ENCODE measurements at places on chromosomes 6 and 20. TPM values are rescaled to one million over a fixed set of nuclear protein-coding genes. Genes with fewer than 3 reads are reported as not detected.

- H3K4me3 ChIP-seq, result no peak overlapping the region
- H3K4me1 ChIP-seq, result no peaks in the 10 kb centered on the region
- no peaks in the 10 kb centered on the region for H3K36me3 ChIP-seq
- DNase-seq, result no peak
- H3K27ac ChIP-seq, result no peak overlapping the region
Measured at GRCh38 chr6:170199716-170200115, 91.2 kb downstream of the DLL1 start.

DNA sequence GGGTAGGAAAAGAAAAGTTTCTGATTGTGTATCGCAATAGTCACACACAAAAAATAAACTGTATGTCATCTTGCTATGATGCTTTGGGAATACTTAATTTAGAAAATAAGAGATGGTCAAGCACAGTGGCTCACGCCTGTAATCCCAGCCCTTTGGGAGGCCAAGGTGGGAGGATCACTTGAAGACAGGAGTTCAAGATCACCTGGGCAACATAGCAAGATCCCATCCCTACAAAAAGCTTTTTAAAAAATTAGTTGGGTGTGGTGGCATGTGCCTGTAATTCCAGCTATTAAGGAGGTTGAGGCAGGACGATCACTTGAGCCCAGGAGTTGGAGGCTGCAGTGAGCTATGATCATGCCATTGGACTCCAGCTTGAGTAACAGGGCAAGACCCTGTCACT lies 27.6 kb downstream of the MAP7 start:
- no peak overlapping the region for H3K27ac ChIP-seq
- DNase-seq, result no peak
- no peaks in the 10 kb centered on the region for H3K27me3 ChIP-seq
- no peaks in the 10 kb centered on the region for H3K36me3 ChIP-seq

GRCh38 chr6:134964451-134965203 lies 14.7 kb upstream of the ALDH8A1 start:
- peaks cover 58% of the 10 kb centered on the region for H3K36me3 ChIP-seq
- no peak for DNase-seq
- H3K4me1 ChIP-seq, result no peaks in the 10 kb centered on the region
- no peak overlapping the region for H3K4me3 ChIP-seq
- no peak overlapping the region for H3K27ac ChIP-seq

- H3K4me3 ChIP-seq, result no peak overlapping the region
- peaks cover 11% of the 10 kb centered on the region for H3K27me3 ChIP-seq
- DNase-seq, result no peak
- H3K27ac ChIP-seq, result no peak overlapping the region
- no peaks in the 10 kb centered on the region for H3K36me3 ChIP-seq
- peaks cover 15% of the 10 kb centered on the region for H3K4me1 ChIP-seq
Measured at GRCh38 chr20:8129211-8129976, 2.7 kb upstream of the PLCB1 start.

GRCh38 chr6:117352466-117353081 lies 73.2 kb downstream of the ROS1 start:
- no peaks in the 10 kb centered on the region for H3K4me1 ChIP-seq
- no peaks in the 10 kb centered on the region for H3K27me3 ChIP-seq
- H3K27ac ChIP-seq, result no peak overlapping the region
- H3K4me3 ChIP-seq, result no peak overlapping the region

DNA sequence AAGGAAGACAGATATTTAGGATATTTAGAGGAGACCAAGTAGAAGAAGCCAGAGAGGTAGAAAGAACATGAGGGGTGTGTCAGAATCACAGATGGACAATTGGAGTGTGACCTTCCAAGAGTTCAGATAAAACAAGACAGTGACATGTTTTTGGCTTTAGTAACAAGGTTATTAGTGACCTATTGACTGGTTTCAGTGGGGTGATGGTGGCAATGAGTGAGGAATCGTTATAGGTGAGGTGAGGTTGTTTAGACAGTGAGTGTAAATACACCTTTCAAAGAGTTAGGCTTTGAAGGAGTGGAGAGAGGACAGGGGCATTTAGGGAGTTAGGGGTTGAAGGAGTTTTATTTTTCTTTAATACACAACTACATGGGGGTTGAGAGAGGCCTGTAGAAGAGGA lies 3.2 kb downstream of the SNRNP48 start:
- no peaks in the 10 kb centered on the region for H3K27me3 ChIP-seq
- no peak overlapping the region for H3K4me3 ChIP-seq
- DNase-seq, result no peak
- peaks cover 45% of the 10 kb centered on the region for H3K36me3 ChIP-seq

CALHM6 gene
- 3.6 TPM for total RNA-seq

GRCh38 chr6:29762051-29762450 lies 38.8 kb downstream of the HLA-F start:
- H3K4me3 ChIP-seq, result no peak overlapping the region
- DNase-seq, result no peak
- H3K27ac ChIP-seq, result no peak overlapping the region
- peaks cover 4% of the 10 kb centered on the region for H3K4me1 ChIP-seq

- no peak overlapping the region for H3K4me3 ChIP-seq
- DNase-seq, result no peak
- H3K27ac ChIP-seq, result no peak overlapping the region
- no peaks in the 10 kb centered on the region for H3K27me3 ChIP-seq
Measured at GRCh38 chr20:3864518-3864917, 17.9 kb downstream of the MAVS start.

XKR7 gene
- 0.09 TPM for total RNA-seq

- H3K4me3 ChIP-seq, result no peak overlapping the region
- no peaks in the 10 kb centered on the region for H3K36me3 ChIP-seq
- H3K4me1 ChIP-seq, result peaks cover 7% of the 10 kb centered on the region
- H3K27me3 ChIP-seq, result no peaks in the 10 kb centered on the region
- DNase-seq, result peak; percentile 84
- no peak overlapping the region for H3K27ac ChIP-seq
Measured at GRCh38 chr6:167778497-167779128, 48.1 kb upstream of the AFDN start.

DNA sequence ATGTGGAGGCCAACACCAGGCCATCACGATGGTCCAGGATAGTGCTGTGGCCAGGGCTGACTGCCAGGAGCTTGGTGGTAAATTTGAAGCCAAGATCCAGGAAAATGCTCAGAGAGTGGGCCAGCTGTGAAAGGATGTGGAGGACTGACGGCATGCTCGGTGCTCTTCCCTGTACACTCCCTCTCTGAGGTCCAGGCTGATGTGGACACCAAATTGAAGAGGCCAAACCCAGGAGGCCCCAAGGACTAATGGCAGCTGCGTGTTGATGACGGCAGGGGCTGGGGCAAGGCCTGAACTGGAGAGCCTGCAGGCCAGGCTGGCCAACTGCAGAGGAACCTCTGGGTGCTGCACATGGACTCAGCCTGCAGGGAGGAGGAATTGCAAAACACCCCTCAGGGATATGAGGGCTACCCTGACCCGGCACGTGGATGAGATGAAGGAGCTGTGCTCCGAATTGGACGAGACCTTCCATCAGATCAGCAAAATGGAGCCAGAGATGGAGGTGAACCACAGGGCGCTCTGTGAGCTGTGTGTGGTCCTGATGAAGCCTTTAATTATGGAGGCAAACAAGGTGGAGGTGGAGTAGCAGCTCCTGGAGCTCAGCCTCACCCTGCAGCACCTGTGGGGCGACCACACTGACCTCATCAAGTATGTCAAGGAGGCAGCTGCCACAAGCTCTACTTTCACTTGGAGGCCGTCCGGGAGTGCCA lies 6.9 kb upstream of the RAET1E start:
- H3K4me1 ChIP-seq, result no peaks in the 10 kb centered on the region
- H3K27me3 ChIP-seq, result no peaks in the 10 kb centered on the region
- no peaks in the 10 kb centered on the region for H3K36me3 ChIP-seq
- no peak overlapping the region for H3K27ac ChIP-seq
- peak; percentile 54 for DNase-seq

- H3K27me3 ChIP-seq, result no peaks in the 10 kb centered on the region
- no peak overlapping the region for H3K27ac ChIP-seq
- H3K36me3 ChIP-seq, result no peaks in the 10 kb centered on the region
- H3K4me1 ChIP-seq, result peaks cover 18% of the 10 kb centered on the region
- DNase-seq, result no peak
- peak overlapping the region; percentile 35 for H3K4me3 ChIP-seq
Measured at GRCh38 chr20:33685328-33686099, 671 bp downstream of the E2F1 start.

All from upper lobe of right lung (tissue), 1 donor.